ENCODE measurements at places on chromosomes 4 and X.

GRCh38 chr4:26197018-26197779, 123.6 kb upstream of the RBPJ start:
- DNase-seq, result peak; percentile 92

DNA sequence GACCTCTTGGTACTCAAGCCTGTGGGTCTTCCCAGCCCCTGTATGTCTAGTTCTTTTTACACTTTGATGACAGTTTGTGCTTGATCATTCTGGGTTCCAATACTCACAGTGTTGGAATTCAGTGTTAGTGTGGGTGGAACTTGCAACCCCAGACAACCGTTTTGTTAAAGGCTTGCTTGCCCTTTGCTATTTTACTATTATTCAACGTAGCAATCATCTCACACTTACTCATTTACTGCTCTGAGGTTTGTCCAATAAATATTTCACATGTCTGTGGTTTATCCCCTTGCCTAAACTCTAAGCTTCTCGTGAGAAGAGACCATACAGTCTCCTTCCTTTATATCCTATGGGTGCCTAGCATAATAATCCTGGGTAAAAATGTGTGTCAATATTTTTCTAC, 15.3 kb downstream of the CCNG2 start:
- peak; percentile 69 for DNase-seq

DNA sequence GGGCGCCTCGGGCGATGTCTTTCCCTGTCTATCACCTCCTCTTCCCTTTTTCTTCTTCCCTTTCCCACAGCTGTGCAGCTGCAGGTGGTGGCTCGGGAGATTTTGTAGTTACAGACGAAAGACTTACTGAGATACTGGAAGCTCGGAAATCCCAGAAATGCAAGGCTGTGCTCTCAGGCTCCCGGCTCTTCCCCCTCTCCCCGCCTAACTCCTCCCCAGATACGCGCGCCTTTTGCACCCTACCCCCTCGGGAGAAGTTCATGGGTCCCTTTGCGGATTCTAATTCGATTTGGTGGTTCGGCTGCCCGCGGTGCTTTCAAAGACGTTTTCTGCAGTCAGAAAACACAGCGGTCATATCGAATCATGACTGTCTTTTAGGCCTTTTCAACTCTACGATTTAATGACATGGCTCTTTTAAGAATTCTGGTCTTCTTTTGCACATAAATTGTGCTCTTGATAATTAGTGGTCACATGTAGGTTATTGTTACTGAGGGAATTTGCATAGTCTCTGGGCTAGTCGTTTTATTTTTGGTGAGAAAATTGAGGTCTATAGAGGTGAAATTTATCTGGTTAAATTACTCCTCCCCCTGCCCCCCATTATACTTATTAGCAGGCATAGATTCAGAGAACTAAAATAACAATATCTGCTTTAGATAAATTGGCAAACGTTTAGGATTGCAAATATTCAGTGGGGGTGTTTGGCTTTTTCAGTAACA, 1.6 kb downstream of the SEPTIN11 start:
- no peak for DNase-seq

DNA sequence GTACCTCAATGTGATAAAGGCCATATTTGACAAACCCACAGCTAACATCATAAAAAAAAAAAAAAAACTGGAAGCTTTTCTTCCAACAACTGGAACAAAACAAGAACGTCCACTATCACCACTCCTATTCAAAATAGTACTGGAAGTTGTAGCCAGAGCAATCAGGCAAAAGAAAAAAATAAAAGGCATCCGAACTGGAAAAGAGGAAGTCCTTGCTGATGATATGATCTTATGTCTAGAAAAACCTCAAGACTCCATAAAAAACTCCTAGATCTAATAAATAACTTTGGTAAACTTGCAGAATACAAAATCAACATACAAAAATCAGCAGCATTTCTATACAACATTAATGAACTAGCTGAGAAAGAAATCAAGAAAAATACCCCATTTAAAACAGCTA, 134.3 kb downstream of the TEX11 start:
- DNase-seq, result no peak

DNA sequence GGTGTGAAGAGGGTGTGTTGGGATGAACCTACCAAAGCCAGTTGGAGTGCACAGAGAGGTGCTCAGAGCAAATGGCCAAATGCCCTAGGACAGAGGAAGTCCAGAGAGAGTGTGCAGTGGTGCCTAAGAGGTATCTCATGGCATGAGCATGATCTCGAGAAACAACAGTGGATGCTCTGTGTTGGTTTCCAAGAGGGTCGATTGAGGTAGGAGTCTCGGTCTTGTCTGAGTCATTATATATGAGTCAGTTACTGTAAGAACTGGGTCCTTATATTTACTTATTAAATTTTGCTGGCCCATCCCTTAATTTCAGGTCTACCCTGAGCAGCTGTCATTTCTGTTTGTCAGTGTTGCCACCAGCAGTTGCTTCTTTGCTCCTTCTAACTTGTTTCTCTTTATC, 86.6 kb upstream of the TMEM150C start:
- no peak for DNase-seq

- DNase-seq, result no peak
Measured at GRCh38 chr4:48446642-48447041, 36.5 kb upstream of the SLC10A4 start.

DNA sequence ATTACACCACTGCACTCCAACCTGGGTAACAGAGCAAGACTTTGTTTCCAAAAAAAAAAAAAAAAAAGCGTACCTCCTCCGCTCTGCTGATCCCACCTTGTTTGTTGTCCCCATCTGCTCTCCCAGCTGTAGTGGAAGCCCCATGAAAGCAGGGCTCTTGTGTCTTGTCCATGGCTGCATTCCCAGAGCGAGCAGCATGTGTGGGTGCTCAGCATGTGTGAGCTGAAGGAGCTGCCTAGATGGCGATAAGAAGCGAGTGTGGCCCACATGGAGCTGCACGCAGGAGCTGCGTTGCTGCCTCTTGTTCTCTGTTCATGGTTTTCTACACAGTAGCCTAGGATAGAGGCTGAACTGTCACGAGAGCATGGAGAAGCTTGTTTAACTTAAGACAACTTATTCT, 12.4 kb downstream of the NSD2 start:
- no peak for DNase-seq

DNA sequence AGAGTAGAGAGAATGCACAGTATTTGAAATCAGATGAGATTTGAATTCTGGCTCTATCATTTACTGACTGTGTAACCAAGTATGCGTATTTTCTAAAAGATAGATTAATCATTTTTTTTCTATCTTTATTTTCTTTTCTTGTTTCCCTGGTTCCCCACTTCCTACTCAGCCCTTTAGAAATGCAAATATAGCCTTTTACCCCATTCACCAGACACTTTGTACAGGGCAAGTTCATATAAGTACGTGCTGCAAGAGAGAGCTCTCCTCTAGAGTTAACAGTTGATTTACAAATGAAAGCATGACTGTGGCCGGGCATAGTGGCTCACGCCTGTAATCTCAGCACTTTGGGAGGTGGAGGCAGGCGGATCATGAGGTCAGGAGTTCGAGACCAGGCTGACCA, 17.8 kb upstream of the TDO2 start:
- no peak for DNase-seq

DNA sequence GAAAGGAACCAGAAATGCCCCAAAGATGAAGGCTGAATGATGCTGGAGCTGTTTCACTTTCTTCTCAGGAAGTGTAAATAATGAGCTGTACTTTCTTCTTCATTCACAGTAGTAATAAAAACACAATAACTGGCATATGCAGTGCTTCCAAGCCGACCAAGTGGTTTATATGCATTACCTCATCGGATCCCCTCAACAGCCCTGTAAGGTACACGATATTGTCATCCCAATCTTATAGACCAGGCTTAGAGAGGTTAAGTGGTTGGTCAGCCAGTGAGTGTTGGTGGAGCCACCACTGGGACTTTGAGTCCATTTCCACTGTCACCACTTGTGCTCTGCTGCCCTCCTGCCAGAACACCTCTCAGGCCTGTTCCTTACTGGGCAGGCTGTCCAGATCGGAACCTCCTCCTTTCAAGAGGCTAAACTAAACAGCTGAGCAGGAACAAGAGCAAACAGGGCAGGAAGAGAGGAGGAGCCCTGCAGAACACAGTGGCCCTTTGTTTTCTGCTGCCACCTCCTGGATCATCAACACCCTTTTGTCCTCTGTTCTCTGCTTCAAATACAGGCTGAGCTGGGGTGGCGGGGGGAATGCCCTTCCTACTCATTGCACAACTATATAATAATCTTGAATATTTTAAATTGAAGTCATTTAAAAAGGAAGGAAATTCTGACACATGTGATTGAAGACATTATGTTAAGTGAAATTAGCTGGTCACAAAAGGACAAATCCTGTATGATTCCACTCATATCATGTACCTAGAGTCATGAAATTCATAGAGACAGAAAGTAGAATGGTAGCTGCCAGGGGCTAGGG, 112.5 kb upstream of the ATP6AP2 start:
- no peak for DNase-seq

- no peak for DNase-seq
Measured at GRCh38 chr4:84279678-84280077, 219.4 kb downstream of the NKX6-1 start.

DNA sequence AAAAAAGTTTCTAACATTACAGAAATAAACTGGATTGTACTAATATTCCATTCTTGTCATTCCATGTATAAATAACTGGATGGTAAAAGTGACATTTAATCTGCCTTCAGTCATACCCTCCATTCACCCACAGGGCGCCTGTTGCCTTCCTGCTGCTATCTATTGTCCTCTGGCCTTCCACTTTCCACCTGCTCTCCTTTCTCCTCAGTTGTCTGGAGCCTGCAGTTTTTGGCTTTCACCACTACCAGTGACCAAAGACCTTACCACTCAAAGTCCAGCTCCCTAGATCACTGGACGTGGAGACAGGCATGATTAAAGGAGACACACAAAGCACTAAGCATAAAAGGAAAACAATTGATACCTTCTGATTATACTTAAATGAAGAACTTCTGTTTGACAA, 46.2 kb upstream of the NHS start:
- DNase-seq, result no peak

DNA sequence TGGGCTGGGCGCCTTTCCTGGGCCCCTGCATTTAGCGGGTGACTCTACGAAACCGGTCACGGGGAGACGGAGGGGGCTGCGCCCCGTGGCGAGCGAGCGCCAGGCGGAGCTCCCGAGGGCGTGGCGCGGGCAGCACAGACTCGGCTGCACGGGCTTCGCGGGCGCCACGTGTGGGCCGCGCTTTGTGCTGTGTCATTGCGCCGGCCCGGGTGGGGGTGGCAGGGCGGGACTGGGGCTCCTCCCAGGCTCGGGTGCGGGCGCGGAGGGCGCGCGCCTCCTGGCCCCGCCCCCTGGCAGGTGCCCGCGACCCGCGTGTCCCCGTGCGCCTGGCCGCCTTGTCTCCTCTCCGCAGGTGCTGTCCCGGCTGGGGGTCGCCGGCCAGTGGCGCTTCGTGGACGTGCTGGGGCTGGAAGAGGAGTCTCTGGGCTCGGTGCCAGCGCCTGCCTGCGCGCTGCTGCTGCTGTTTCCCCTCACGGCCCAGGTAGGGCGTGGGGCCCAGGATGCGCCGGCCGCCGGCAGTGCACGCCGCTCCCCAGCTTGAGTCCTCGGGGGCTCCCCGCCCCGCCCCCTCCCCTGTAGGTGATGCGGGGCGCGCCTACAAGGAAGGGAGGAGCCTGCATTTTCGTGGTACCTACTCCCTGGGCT, 651 bp downstream of the UCHL1 start:
- no peak for DNase-seq

DNA sequence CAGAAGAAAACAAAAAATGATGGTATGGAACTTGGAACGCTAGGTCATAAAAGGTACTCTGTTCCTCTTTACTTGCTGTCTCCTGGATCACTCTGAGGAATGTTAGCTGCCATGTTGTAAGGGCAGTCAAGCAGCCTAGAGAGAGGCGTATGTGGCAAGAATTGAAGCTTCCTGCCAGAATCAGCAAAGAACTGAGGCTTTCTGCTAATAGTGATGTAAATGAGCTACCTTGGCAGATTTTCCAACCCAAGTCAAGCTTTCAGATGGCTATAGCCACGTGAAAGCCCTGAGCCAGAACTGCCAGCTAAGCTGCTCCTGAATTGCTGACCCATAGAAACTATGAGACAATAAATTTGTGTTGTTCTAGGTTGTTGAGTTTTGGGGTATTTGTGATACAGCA, 38.7 kb downstream of the AASDH start:
- no peak for DNase-seq

- DNase-seq, result no peak
Measured at GRCh38 chrX:21438792-21439191, 64.6 kb downstream of the CNKSR2 start.

DNA sequence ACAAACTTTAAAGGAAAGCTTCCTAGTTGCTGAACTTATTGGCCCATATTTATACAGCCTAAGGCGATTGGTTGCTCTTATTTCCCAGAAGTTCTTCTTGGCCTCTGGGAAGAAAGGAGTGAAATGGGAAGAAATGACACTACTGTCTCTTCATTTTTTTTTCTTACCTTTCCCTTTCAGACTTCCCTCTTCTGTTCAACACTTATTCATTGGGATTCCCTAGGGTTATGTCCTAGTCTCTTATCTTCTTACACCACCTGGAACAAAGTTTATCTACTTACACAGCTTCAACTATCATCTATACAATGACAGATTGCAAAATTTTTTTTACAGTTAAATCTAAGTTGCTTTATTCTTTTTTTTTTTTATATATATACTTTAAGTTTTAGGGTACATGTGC, 68.0 kb downstream of the SNX12 start:
- DNase-seq, result no peak

GRCh38 chrX:71873459-71873833, 37.2 kb upstream of the NHSL2 start:
- no peak for DNase-seq

DNA sequence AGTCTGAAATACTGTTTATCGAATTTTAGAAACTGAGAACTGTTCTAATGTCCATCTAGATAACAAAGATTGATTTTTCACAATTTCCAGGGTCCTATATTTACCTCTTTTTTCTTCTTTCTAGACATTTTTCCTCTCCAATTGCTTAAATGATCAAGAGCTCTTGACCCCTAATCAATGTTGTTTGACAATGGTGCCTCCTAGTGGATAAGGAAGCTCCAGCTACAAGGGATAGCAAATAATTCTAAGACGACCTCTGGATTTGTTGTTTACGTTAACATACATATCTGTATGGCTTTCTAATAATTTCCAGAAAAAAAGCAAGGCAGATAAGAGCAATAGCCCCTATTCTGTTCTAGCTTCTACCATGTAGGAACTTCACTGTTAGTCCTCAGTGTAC, 35.8 kb downstream of the GPR82 start:
- no peak for DNase-seq

DNA sequence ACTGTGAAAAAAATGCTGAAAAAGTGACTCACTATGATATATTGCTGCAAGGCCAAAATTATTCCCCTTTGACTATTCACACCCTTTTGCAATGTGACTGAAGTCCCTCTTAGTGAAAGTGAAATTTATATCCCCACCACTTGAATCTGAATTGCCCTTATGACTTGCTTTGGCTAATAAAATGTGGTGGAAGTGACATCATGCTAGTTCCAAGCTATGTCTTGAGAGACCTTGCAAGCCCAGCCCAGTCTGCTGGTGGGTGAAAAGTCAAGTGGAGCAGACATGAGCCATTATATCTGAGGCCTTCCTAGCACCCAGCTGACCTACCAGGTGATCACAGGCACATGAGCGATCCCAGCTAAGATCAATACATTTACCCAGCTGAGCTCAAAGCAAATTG, 94.7 kb downstream of the LINC00632 start:
- no peak for DNase-seq

- no peak for DNase-seq
Measured at GRCh38 chr4:55284331-55284730, 61.7 kb upstream of the SRD5A3 start.

- DNase-seq, result no peak
Measured at GRCh38 chr4:164288578-164288977, 465.4 kb upstream of the SMIM31 start.

- no peak for DNase-seq
Measured at GRCh38 chrX:143455046-143455445, 62.2 kb downstream of the SPANXN3 start.

- peak; percentile 94 for DNase-seq
Measured at GRCh38 chr4:128528793-128529553, 241.4 kb upstream of the PGRMC2 start.
